ENCODE measurements at places on chromosomes 2 and 18.

- no peak for DNase-seq
These were observed 176.3 kb downstream of the SEPTIN10 start for GRCh38 chr2:109437325-109438090.

DNA sequence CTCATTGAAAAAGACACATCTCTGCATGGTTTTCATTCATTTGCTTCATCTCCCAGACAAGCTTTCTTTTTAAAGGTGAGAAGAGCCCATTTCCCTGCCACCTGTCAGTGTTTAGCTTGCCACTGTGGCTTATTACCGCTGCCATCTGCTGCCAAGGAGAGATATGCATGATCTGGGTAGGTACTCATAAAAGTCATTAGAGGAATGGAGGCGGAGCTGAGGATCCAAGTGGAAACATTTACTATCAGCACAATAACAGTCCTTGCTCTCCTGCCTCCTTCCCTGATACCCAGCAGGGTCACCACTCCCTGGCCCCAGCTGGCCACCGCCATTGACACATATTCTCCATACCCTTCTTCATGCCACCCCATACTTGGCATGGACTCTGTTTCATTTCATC, 390.4 kb downstream of the TSN start:
- no peak for DNase-seq

DNA sequence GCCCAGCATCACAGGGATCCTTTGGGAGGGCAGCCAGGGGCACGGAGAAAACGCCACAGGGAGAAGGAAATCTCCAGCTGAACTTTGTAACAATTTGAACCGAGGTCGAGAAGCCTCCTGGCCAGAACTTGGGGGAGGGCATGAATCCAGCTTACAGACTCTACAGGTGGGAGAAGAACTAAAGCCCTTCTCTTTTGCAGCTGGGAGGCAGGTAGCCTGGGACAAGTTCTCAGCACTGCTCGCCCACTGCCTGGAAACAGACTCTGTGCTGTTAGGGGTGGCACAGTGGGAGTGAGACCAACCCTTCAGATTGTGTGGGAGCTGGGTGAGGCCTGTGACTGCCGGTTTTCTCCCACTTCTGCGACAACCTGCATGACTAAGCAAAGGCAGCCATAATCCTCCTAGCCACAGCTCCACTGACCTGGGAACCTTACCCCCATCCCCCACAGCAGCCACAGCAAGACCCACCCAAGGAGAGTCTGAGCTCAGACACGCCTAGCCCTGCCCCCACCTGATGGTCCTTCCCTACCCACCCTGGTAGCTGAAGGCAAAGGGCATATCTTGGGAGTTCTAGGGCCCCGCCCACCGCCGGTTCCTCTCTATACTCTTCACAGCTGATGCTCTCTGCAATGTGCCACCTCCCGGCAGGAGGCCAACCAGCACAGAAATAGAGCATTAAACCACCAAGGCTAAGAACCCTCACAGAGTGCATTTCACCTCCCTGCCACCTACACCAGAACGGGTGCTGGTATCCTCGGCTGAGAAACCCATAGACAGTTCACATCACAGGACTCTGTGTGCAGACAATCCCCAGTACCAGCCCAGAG, 136.0 kb upstream of the SIX2 start:
- DNase-seq, result no peak

GRCh38 chr2:425243-425642, 137.4 kb upstream of the ALKAL2 start:
- DNase-seq, result no peak

GRCh38 chr18:58247363-58247834, 203.4 kb downstream of the NEDD4L start:
- DNase-seq, result no peak
